ENCODE measurements at places on chromosomes 3 and 15.

- DNase-seq = no peak
These were observed 165.0 kb upstream of the TLE3 start for GRCh38 chr15:70262591-70263274.

DNA sequence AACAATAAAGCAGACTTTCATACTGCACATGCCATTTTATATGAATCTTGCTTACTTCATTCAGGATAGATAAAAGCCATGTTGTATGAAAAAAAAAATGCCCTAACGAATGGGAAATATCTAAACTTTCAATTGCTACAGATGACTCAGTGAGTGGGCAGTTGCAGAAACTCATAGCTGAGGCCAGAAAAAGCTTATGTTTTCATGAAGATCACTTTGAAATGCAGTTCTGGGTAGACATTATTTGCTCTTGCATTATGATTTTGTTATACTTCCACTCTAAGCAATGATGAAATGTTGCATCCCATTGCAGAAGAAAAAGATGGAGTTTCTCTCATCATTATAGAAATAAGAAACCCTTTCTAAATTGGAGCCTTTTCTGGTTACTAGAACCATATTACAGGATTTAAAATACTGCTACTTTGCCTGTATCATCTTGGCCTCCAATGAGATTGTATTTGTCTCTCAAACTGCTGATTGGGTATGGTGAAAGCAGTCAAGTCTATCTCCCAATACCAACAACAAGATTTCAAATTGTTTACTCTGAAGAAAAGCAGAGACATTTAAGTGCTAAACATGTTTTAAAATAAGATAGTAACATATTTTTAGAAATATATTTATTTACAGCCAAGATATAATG, 17.0 kb downstream of the PEAK1 start:
- no peak for DNase-seq

DNA sequence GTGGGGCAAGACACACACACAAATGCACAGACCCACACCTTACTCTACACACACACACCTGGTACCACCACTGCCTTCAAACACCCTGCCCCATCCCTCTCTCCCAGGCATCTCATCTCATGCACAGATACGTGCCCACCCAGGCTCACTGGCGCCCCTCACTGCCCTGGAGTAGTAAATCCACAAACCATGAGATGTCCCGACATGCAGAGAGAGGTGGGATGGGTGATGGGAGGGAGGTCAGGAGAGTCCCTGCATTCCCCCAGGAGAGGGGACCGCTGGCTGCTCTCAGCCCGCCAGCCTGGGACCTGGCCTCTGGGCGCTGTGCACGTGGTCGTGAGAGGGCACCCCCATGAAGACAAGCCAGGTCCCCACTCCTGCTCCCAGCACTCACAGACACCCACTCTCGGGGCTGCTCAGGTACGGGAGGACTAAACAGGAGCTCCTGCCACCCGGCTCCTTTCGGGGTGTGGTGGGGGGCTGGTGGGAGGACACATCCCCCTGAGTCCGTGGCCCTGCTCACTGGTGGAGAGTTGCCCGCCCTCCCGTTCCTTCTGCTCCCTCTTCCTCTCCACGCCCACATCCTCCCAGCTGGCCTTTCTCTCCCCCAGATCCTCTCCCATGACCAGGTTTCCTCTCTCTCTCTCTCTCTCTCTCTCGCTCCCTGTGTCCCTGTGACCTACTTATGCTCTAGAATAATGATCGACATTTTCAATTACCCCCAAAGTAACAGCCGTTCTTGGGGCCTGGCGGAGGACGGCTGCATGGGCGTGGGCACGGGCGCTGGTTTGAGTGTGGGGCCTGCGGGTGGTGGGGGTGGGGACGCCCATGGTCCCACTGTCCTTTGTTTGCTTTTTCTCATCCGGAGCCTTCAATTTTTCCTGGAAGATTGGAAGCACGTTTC, 18.9 kb upstream of the CSPG4 start:
- no peak for DNase-seq

DNA sequence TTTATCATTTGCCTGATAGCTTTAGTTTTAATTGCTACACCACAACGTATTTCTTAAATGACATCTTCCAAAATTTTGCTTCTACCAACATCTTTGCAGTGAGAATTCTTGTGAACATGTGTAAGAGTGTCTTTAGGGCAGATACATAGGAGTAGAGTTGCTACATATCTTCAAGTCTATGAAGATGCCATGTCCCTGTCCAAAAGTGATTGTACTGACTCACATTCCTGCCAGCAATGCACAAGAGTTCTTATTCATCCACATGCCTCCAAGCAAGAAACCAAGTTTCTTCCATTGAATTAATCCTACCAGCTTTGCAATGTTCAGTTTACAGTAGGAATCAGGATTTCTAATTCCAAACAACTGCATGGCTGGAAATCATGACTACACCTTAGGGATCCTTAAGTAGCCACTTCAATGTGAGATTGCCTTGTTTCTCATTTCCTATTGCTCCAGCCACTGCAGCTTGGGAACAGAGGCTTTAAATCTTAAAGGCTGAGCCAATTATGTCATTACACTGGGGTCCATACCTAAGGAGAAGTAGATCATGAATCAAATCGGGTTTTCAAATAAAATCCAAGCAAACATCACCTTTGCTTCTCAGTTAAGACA, 44.5 kb downstream of the BCL2L10 start:
- DNase-seq = no peak

DNA sequence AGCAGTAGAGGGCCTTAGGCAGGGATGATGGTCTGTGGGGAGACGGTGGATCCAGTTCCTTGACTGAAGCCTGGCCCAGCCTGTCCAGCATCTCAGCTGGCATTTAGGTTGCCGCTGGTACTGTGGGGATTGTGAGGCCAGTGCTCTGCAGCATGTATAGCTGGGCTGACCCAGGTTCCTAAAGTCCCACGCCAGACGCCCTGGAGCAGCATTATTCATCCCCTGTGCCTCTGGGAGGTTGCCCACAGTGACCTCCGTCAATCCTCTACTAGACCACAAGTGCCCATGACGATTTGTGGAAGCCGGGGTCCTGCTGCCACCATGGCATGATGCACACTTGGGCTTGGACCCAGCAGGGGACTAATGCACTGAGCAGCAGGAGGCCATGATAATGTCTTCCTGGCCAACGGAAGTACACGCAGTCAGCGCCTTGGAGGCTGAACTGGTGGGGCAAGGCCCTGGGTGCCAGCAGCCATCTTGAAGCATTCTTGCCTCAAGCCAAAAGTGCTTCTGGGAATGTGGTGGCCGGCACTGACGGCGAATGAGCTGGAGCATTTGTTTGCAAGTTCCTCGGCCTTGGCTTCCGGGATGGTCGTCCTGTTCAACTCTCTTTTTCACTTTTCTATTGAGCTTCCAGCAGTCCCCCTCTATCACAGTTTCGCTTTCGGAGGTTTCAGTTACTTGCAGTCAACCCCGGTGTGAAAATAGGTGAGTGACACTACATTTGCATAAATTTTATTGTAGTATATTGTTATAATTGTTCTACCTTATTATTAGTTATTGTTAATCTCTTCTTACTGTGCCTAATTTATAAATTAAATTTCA, 949.4 kb downstream of the ROBO1 start:
- DNase-seq = no peak

DNA sequence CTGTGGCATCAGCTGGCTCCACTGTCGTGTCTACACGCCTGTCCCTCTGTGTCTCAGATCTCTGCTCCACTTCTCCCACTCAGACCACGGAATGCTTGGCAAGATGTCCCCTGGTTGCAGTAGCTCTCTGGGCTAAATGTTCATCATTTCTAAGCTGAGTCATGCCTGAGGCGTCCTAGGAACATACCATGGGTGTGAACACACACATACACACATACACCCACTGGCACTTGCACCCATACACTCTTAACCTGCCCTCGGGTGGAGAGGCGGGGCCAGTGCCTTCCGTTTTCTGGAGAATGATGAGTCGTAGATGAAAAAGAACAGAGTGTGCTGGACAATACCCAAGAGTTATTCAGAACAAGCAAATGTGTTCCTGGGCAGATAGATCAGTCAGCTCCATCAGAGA, 72.4 kb downstream of the SENP2 start:
- DNase-seq = no peak

GRCh38 chr15:86082619-86083380, 3.1 kb downstream of the AGBL1 start:
- no peak for DNase-seq

- DNase-seq = no peak
These were observed 89.0 kb upstream of the FGF12 start for GRCh38 chr3:192816351-192816750.

- no peak for DNase-seq
These were observed 124.0 kb upstream of the STT3B start for GRCh38 chr3:31408720-31409119.

- DNase-seq = no peak
These were observed 23.1 kb upstream of the CDCP1 start for GRCh38 chr3:45169125-45169904.

GRCh38 chr3:158911586-158911985, 109.7 kb downstream of the MFSD1 start:
- DNase-seq = peak; percentile 30

- no peak for DNase-seq
These were observed 80.4 kb downstream of the IQSEC1 start for GRCh38 chr3:12992629-12993516.

GRCh38 chr3:134334901-134335280, 39.4 kb downstream of the AMOTL2 start:
- no peak for DNase-seq

GRCh38 chr15:71434774-71435173, 319.5 kb downstream of the THSD4 start:
- no peak for DNase-seq

GRCh38 chr3:53978386-53978785, 86.7 kb upstream of the SELENOK start:
- no peak for DNase-seq

- DNase-seq = no peak
These were observed 92.0 kb upstream of the TRIM42 start for GRCh38 chr3:140585828-140586227.

DNA sequence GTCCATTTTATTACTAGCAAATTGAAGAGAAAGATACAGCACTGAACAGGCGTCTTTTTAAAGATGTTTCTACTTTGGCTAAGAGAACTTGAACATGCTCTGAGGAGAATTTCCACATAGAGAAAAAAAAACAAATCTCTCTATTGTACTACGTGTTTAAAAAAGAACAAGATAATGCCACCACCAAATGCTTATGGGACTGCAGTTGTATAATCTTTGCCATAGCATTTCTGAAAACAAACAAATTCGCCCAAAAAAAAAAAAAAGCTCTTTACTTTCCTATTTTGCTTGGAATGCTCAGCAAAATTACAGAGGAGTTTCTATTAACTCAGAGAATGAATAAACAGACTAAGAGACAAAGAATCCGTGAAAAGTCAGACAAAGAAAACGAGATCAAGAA, 114.2 kb downstream of the CNTN3 start:
- no peak for DNase-seq

DNA sequence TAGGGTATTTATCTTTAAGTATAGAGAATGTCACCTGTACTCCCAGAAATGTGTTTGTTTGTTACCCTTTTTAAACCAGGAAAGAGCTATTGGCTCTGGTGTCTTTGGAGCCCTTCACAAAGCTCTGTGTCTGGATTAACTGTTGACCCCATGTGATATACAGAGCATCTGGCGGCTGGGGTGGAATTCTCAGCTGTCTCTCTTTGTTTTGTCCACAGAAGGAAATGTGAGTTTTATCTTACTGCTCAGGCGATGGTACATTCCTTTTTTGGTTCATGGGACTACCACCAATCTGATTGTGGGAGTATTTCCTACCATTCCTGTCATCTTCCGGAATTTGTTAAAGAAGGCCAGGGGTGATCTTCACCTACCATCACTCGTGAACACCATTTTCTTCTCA, 120.3 kb downstream of the AKAP13 start:
- no peak for DNase-seq

GRCh38 chr15:36218991-36219390, 360.4 kb upstream of the CDIN1 start:
- DNase-seq = no peak

- no peak for DNase-seq
These were observed 108.5 kb downstream of the ECT2 start for GRCh38 chr3:172859041-172859440.

DNA sequence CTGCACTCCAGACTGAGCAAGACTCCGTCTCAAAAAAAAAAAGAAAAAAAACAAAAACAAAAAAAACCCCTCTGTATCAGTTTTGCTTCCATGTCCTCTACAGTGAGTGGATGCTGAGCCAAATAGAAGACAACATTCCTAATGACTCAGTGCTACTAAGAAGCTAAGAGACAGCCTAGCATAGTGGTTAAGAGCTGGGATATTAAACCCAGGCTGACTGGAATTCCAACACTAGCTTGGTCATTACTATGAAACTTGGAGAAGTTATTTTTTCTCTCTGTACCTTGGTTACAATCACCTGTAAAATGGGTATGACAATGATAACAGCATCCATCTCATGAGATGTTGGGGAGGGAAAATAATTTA, 60.9 kb upstream of the PYGO1 start:
- no peak for DNase-seq

DNA sequence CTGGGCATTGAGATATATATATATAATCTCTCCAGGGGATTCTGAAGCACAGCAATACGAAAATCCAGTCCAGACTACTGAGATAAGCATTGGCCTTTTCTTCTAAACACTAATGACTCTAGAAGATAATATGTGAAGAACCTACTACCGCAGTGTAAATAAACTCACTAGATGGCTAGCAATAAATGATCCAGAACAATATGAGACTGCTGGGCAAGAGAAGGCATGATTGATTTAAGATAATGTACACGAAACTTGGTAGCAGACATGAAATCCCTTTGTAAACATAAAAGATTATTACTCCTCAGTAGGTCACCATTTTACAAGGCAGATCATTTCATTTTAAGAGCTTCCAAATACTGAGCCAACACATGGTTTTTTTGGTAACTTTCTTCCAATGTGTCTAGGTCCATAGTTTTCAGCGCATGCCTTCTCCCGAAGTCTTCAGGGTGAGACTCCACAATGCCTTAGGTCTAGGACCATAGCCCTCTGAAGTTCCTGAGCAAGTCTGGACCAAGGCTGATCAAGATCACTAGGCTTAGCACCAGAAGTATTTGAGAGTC, 193.2 kb downstream of the LRRN1 start:
- no peak for DNase-seq

GRCh38 chr3:58388550-58389091, 45.0 kb downstream of the PDHB start:
- DNase-seq = no peak

- no peak for DNase-seq
These were observed 135.3 kb upstream of the ABHD17C start for GRCh38 chr15:80559761-80560160.
